ENCODE measurements at places on chromosomes 12 and 14. TPM values are rescaled to one million over a fixed set of nuclear protein-coding genes. Genes with fewer than 3 reads are reported as not detected.

- H3K36me3 ChIP-seq = no peaks in the 10 kb centered on the region
- H3K4me3 ChIP-seq = no peak overlapping the region
- DNase-seq = no peak
- no peaks in the 10 kb centered on the region for H3K4me1 ChIP-seq
Measured at GRCh38 chr12:130463818-130464670, 126.4 kb downstream of the PIWIL1 start.

GRCh38 chr14:23544511-23545447 lies 6.8 kb downstream of the ZFHX2 start:
- DNase-seq = no peak
- no peak overlapping the region for H3K4me3 ChIP-seq

TC2N gene
- total RNA-seq = 37.2 TPM

GRCh38 chr12:102512523-102512922 lies 32.2 kb upstream of the IGF1 start:
- no peaks in the 10 kb centered on the region for H3K36me3 ChIP-seq
- H3K27ac ChIP-seq = no peak overlapping the region
- no peaks in the 10 kb centered on the region for H3K4me1 ChIP-seq
- H3K27me3 ChIP-seq = no peaks in the 10 kb centered on the region

- H3K4me3 ChIP-seq = no peak overlapping the region
- no peaks in the 10 kb centered on the region for H3K4me1 ChIP-seq
Measured at GRCh38 chr12:95416111-95416636, 57.8 kb upstream of the METAP2 start.

DNA sequence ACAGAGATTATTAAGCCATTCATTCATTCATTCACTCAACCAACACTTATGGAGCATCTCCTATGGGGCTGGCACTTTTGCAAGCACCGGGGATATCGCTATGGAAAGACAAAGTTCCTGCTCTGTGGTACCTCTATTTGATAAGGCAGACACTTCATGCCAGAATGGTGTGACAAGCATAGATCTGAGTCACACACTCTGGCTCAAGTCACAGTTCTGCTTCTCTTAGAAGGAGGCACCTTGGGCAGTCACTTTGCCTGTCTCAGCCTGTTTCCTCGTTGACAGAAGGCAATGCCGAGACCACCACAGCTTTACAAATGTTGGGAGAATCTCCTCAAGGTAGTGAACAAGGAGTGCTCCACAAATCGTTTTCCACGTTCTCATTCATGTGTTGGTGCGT lies 205.2 kb downstream of the SLC41A2 start:
- no peaks in the 10 kb centered on the region for H3K4me1 ChIP-seq
- no peak overlapping the region for H3K27ac ChIP-seq
- H3K27me3 ChIP-seq = no peaks in the 10 kb centered on the region
- no peak for DNase-seq
- no peaks in the 10 kb centered on the region for H3K36me3 ChIP-seq

DNA sequence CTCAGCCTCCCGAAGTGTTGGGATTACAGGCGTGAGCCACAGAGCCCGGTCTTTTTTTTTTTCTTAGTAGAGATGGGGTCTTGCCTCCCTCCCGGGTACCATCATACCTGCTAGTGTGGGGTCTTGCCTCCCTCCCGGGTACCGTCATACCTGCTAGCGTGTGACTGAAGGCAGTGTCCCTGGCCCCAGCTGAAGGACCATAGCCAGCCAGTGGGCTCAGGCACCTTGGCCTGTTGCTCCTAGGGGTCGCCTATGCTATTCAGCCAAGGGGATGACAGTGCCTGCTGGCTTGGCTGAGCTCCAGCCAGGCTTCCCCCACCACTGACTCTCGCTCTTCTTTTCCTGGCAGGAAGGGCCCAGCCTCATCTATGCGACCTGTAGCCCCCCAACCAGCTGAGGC lies 10.5 kb upstream of the BLTP3B start:
- DNase-seq = no peak
- no peak overlapping the region for H3K4me3 ChIP-seq
- H3K4me1 ChIP-seq = no peaks in the 10 kb centered on the region
- H3K27me3 ChIP-seq = no peaks in the 10 kb centered on the region
- no peaks in the 10 kb centered on the region for H3K36me3 ChIP-seq

- no peak overlapping the region for H3K4me3 ChIP-seq
- DNase-seq = no peak
- H3K36me3 ChIP-seq = no peaks in the 10 kb centered on the region
- no peak overlapping the region for H3K27ac ChIP-seq
Measured at GRCh38 chr12:93921521-93921920, 226.9 kb upstream of the PLXNC1 start.

DNA sequence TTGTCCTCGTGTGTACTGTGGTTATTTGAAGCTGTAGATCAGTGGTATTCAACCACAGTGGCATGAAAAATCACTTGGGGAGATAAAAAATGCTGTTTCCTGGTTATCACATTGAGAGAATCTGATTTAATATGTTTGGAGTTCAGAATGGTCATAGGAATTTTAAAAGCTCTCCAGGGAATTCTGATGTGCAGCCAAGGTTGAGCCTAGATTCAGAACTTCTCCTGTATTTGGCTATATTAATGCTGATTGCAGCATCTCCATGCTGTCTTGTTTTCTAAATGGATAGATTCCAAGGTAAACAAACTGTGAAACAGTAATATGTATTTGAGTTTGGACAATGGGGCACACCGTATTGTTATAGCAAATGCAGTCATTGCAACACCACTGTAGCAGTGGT lies 982.2 kb upstream of the FBXO33 start:
- H3K36me3 ChIP-seq = no peaks in the 10 kb centered on the region
- no peak overlapping the region for H3K4me3 ChIP-seq
- DNase-seq = no peak
- no peaks in the 10 kb centered on the region for H3K27me3 ChIP-seq
- H3K27ac ChIP-seq = no peak overlapping the region

DNA sequence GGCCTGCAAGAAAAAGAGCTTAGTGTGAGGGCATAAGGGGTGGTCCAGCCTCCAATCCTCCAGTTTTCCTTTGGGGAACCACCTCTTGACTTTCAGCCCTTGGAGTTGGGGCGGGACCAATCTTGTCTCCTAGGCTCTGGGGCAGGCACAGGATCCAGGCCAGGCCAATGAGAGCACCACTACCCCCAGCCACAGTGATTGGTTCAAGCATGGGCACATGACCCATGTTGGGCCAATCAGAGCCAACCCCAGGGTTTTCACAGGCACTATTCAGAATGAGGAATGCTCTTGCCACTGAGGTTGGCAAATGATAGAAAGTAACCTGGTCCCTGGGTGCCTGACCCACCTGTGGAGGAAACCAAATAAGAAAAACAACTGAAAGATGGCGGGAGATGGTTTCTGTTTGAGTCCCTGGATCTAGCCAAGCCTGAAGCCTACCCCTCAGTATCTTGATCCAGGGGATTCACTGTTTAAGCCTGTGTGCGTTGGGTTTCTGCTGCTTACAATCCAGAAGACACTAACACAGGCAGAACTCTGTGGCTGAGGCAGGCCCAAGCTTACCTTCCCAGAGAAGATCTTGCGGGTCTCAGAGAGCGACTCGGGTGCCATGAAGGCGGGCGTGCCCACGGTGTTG lies 42.9 kb downstream of the P2RX4 start:
- peaks cover 10% of the 10 kb centered on the region for H3K36me3 ChIP-seq
- H3K27ac ChIP-seq = no peak overlapping the region
- no peaks in the 10 kb centered on the region for H3K4me1 ChIP-seq
- no peaks in the 10 kb centered on the region for H3K27me3 ChIP-seq

TNS2 gene
- 66.5 TPM for total RNA-seq

GRCh38 chr12:78171061-78171460 lies 340.4 kb downstream of the NAV3 start:
- H3K27ac ChIP-seq = no peak overlapping the region
- H3K4me3 ChIP-seq = no peak overlapping the region
- no peaks in the 10 kb centered on the region for H3K27me3 ChIP-seq
- DNase-seq = no peak
- no peaks in the 10 kb centered on the region for H3K4me1 ChIP-seq

- H3K4me1 ChIP-seq = no peaks in the 10 kb centered on the region
- no peaks in the 10 kb centered on the region for H3K27me3 ChIP-seq
- H3K27ac ChIP-seq = no peak overlapping the region
- H3K36me3 ChIP-seq = no peaks in the 10 kb centered on the region
- no peak overlapping the region for H3K4me3 ChIP-seq
Measured at GRCh38 chr14:106436310-106436905, 910.0 kb downstream of the TMEM121 start.

NRL gene
- total RNA-seq = 4.7 TPM

DNA sequence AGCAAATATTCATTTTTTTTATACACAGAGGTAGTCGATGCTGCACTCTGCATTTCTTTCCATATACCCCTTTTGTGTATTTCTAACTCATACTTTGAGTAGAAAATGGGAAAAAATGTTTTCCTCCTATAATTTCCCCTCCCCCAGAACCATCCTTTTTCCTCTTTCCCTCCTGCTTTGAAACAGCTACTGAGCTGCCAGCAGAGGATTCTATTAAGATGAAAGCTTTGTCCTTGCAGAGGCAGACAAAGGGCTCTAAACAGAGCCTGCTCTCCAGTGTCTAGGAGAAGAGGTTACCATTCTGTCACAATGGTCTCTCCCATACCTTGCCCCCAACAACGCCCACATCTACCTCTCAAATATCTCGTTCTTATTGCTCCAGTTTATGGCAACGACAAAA lies 74.6 kb upstream of the OSBPL8 start:
- H3K36me3 ChIP-seq = no peaks in the 10 kb centered on the region
- no peak for DNase-seq
- no peaks in the 10 kb centered on the region for H3K4me1 ChIP-seq

MORN3 gene
- total RNA-seq = 1.5 TPM

DNA sequence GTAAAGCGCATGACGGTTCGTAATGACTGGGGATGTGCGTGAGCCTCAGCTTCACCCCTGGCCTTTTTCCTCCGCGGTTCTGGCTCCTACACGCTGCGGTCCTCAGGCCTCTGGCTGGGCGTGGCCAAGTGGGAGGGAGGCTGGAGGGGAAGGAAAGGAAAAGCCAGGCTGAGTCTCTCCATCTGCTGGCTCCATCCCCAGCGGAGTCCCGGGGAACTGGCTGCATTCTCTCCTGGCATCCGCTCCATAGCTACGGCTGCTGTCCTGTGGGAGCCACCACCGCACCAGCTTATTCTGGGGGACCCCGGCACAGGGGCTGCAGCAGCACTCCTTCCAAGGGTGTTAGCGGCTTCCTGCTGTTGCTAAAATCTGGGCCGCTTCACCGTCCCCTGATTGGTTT lies 68.2 kb upstream of the SLC24A4 start:
- H3K27ac ChIP-seq = no peak overlapping the region
- DNase-seq = no peak
- H3K36me3 ChIP-seq = no peaks in the 10 kb centered on the region
- no peak overlapping the region for H3K4me3 ChIP-seq

RIPK3 gene
- total RNA-seq = 7.6 TPM

KLHL33 gene
- 1.7 TPM for total RNA-seq

GRCh38 chr12:101919447-101919846 lies 42.1 kb downstream of the DRAM1 start:
- H3K36me3 ChIP-seq = no peaks in the 10 kb centered on the region
- no peaks in the 10 kb centered on the region for H3K4me1 ChIP-seq
- no peak overlapping the region for H3K4me3 ChIP-seq
- no peaks in the 10 kb centered on the region for H3K27me3 ChIP-seq
- no peak for DNase-seq

FGF6 gene
- total RNA-seq = not detected

DNA sequence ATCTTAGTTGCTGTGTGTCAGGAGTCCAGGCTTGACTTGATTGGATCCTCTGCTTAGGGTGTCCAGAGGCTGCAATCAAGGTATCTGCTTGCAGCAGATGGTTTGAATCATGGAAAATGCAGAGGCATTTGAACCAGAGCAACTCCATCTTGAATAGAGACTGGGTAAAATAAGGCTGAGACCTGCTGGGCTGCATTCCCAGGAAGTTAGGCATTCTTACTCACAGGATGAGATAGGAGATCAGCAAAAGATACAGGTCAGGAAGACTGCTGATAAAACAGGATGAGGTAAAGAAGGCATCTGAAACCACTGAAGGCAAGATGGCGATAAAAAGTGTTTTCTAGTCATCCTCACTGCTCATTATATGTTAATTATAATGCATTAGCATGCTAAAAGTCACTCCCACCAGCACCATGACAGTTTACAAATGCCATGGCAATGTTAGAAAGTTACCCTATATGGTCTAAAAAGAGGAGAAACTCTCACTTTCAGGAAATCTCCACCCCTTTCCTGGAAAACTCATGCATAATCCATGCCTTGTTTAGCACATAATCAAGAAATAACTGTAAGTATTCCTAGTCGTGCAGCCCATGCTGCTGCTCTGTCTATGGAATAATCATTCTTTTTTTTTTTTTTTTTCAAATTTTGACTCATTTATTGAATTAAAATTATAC lies 218.3 kb upstream of the CPNE8 start:
- no peaks in the 10 kb centered on the region for H3K36me3 ChIP-seq
- H3K4me3 ChIP-seq = no peak overlapping the region
- no peak for DNase-seq
- no peaks in the 10 kb centered on the region for H3K27me3 ChIP-seq

DNA sequence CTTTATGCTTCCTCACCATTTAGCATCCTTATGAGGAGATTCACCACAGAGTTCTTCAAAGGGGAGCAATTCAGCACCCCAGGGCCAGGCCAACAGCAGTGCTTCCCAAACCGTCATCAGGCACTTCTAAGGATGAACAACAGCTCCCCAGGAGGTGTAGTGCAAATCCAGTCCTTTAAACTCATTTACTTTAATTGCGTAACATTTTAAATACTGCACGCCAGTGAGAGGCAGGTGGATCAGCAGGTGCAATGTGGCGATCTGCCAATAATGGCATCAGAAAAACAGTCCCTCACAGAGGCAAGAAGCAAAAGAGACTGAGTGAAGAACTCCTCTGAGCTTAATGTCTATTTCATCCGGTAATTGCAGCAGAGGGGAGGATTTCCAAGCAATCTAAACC lies 770.9 kb upstream of the FOXG1 start:
- DNase-seq = no peak
- H3K27ac ChIP-seq = no peak overlapping the region
- H3K27me3 ChIP-seq = no peaks in the 10 kb centered on the region
- H3K4me1 ChIP-seq = no peaks in the 10 kb centered on the region
- H3K36me3 ChIP-seq = no peaks in the 10 kb centered on the region

- no peaks in the 10 kb centered on the region for H3K27me3 ChIP-seq
- H3K36me3 ChIP-seq = no peaks in the 10 kb centered on the region
Measured at GRCh38 chr14:71365361-71365760, 458.1 kb downstream of the PCNX1 start.

- no peaks in the 10 kb centered on the region for H3K36me3 ChIP-seq
- H3K4me3 ChIP-seq = no peak overlapping the region
- H3K27ac ChIP-seq = no peak overlapping the region
- DNase-seq = no peak
Measured at GRCh38 chr12:109741970-109742703, 28.5 kb downstream of the FAM222A start.

- no peak for DNase-seq
- no peak overlapping the region for H3K4me3 ChIP-seq
- H3K4me1 ChIP-seq = no peaks in the 10 kb centered on the region
- H3K36me3 ChIP-seq = no peaks in the 10 kb centered on the region
- H3K27ac ChIP-seq = no peak overlapping the region
Measured at GRCh38 chr12:46886541-46887041, 60.8 kb upstream of the SLC38A4 start.

- no peaks in the 10 kb centered on the region for H3K27me3 ChIP-seq
- no peak overlapping the region for H3K27ac ChIP-seq
- H3K36me3 ChIP-seq = no peaks in the 10 kb centered on the region
- H3K4me3 ChIP-seq = no peak overlapping the region
- peaks cover 3% of the 10 kb centered on the region for H3K4me1 ChIP-seq
- no peak for DNase-seq
Measured at GRCh38 chr14:56585461-56586084, 6.0 kb downstream of the TMEM260 start.
